Bronchial epithelial cell (primary cell): ENCODE measurements at places on chromosomes 16 and 17.

GRCh38 chr16:1707193-1707790 is 1.3 kb downstream of the MAPK8IP3 start:
- DNase-seq, result no peak

- DNase-seq, result no peak
Observed at GRCh38 chr16:80602894-80603293, 62.1 kb downstream of the DYNLRB2 start.

- DNase-seq, result peak; percentile 42
Observed at GRCh38 chr16:15919331-15919730, 30.1 kb upstream of the ABCC1 start.

GRCh38 chr16:30551781-30552180 is 6.4 kb downstream of the ZNF764 start:
- no peak for DNase-seq

DNA sequence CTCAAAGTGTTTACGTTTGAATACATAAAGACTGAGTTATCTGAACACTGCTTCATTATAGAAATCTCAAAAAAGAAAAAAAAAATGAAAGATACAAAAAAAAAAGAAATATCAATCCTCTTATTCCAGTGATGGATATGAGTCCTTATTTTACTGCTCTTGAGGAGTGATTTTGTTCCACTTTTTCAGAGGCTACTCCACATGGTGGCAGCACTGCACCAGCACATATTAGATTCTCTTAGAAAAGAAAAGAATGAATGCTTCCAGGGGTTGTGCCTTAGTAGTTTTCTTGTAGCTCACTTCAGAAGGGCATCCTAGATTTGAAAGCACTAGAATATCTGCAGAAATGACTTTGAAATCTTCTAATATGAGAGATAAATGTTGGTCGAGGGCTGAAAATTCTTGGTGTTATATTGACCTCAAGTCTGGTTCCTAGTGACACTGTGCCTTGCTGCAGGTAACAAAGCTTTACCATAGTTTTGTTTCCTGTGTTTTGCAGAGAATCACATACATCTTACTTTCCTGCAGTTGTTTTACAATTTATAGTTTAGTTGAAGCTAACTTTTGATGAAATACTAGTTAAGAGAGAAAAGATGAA is 25.9 kb downstream of the AP2B1 start:
- peak; percentile 39 for DNase-seq
